NCI-H345 (cell line): ENCODE measurements at places on chromosomes 2 and 18.

DNA sequence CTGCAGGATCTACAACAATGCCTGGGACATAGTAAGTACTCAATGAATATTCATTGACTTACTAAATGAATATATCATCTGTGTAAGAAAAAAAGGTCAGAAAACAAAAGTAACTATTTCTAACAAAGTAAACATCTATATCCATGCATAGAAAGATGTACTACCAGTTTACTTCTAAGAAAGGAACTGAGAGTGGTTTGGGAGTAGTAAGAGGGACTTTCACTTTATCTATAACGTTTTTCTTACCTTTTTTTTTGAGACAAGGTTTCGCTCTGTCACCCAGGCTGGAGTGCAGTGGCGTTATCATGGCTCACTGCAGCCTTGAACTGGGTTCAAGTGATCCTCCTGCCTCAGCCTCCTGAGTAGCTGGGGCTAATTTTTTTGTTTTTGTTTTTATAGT lies 25.7 kb downstream of the DHX57 start:
- no peak for DNase-seq

GRCh38 chr2:58616961-58617360 lies 375.8 kb upstream of the FANCL start:
- no peak for DNase-seq

DNA sequence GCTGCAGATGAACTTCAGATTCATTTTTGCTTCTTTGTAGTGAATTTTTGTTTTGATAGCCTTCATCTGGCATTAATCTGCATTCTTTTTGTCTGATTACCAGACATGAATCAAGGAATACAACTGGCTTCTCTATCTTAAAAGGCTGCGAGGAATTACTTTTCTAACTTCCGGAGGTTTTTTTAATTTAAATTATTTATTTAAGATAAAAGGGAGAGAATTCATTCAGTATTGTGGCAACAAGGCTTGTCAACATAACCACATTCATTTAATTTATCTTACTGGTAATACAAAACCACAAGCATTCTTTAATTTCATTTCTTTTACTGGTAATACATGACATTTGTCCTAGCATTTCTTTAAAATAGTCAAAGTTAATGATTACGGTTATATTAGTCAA lies 36.0 kb downstream of the CSRNP3 start:
- DNase-seq = no peak

DNA sequence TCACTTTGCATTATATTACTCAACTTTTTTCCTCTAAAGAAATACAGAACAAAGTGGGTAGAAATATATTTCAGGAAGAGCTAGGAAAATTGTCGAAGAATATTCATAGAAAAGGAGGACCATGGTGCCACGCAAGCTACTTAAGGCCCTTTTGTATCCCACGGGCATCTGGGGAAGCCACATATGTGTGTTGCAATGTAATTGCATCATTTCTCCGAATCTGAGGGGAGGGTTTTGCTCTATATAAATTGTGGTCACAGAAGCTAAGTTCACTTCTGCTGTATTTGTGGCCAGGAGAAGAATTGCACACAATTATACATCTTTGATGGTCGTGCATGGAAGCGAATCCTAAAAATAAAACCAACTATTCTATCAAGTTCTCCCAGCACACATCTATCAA lies 360.3 kb downstream of the IRS1 start:
- DNase-seq = no peak

- DNase-seq = no peak
Observed at GRCh38 chr2:109080109-109080508, 48.9 kb upstream of the SH3RF3 start.

GRCh38 chr2:111165084-111165483 lies 44.4 kb downstream of the BCL2L11 start:
- no peak for DNase-seq

DNA sequence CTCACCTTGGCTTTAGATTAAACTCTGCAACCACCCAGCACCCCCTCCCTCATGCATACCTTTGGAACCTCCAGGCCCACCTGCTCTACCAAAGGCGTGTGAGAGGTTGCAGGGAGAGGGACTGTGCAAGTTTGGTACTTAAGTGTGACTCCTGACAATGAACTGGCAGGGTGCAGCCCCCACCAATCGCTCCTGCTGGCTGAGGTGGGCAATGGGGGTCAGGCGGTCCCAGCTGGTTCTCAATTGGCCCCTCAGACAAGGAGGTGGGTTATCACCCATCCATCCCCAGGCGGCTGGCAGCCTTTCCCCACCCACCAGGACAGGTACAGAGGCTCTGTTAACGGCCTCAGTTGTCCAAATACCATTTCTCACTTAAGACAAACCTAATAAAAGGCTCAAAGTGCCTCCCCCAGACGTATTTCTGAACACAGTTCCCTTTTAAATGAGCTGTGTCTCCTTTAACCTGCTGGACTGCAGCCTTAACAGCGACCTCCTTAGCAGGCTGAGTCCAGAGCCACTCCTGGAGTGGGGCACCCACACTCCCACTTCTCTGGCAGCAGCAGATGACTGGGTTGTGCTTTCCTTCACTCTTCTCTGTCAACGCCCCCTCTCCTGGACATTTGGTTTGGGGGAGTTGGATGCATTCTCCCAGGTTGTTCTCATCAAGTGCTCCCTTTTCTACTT lies 169.2 kb upstream of the SMAD2 start:
- DNase-seq = no peak

DNA sequence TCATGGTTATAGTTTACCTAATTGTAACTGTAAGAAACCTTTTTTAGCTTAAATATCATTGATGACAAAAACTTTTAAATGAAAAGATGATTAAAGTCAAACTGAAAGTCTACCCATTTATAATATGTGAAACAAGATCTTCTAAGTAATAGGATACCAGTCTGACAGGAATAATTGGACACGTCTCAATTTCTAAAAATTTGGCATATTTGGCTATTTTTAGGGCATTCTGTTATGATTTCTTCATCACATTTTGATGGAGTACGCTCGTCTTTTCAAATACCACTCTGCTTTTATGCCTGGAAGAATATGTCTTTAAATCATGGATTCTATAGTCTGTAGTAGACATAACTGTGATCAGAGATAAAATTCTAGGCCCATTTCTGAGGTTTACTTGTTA lies 1.3 kb downstream of the R3HDM1 start:
- no peak for DNase-seq

- DNase-seq = no peak
Observed at GRCh38 chr18:42860011-42860410, 255.5 kb downstream of the RIT2 start.

- no peak for DNase-seq
Observed at GRCh38 chr2:136055929-136056688, 61.8 kb downstream of the CXCR4 start.

DNA sequence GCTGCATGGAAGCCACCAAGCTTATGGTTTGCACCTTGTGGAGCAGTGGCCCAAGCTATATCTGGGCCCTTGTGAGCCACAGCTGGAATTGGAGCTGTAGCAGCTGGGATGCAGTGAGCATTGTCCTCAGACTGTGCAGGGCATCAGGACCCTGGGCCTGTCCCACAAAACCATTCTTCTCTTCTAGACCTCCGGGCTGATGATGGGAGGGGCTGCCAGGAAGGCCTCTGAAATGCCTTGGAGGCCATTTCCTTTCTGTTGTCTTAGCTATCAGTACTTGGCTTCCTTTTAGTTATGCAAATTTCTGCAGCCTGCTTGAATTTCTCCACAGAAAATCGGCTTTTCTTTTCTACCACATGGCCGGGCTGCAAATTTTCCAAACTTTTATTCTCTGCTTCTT lies 46.4 kb upstream of the CSRNP3 start:
- no peak for DNase-seq

DNA sequence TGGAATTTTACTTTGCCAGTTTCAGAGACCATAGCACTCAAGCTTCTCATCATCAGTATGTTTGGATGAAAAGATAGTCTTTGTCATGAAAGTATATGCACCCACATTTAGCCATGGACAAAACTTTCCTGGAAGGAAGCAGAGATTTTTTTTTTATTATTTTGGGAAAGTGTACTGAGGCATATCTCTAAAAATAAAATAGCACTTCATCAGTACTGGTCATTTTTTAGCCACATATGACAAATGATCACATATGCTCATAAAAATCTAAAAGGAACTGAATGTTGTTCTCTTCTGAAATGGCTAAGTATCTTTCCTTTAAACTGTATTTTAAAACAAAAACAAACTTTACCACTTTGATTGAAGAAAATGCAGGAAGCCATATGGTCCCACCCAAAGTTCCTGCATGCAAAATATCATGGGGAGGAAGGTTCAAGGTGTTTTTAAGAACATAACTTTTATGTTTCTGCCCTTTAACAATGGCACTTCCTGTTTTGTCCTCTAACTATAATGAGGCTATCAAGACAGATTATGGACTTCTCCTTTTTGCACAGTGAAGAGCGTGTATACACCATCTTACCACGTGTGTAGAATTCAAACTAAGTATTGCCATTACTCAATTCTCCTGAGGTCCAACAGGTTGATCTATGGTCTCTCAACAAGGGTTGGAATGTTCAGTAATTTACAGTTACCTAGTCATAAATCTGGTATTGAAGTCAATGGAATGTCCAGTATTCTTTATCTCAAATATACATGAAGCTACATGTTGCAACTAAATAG lies 77.1 kb upstream of the SLC39A10 start:
- DNase-seq = no peak

DNA sequence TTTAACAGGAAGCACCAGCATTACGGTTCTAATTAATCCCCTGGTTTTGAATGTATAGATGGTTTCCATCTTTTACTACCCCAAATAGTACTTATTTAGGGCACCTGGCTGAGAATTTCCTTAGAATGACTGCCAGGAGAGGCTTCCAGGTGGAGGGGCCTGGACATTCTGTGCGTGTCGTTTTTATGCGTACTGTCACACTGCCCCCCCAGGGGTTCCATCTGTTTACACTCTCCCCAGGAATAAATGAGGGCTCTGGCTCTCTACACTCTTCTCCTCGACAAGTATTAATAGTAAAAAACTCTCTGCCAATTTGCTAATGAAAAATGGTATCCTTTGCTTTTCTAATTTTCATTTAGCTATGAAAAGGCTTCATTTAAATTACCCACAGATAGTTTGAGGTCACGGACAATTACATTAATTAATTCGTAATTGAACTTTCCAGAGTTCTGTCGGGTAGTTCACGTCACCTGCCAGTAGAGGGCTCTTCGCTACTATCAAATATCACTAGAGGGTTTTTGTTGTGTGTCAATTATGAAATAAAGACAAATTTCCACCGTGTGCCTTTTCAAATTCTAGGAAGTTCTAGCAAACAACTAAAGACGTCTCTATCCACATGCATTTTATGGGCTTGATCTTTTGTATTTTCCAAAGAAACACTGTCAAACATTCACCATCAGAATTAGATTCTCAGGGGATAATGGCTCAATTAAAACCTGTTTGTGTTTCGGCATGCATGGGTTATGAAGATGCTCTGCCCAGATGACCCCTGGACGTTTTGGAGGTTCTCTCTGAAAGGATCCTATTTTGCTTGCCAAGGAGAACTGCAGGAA lies 88.8 kb upstream of the ASB18 start:
- peak; percentile 50 for DNase-seq

GRCh38 chr2:40130251-40130994 lies 321.5 kb downstream of the SLC8A1 start:
- DNase-seq = no peak

- DNase-seq = peak; percentile 64
Observed at GRCh38 chr2:170711774-170712652, 3.1 kb upstream of the SP5 start.

GRCh38 chr2:168039881-168040280 lies 207.5 kb downstream of the STK39 start:
- no peak for DNase-seq

DNA sequence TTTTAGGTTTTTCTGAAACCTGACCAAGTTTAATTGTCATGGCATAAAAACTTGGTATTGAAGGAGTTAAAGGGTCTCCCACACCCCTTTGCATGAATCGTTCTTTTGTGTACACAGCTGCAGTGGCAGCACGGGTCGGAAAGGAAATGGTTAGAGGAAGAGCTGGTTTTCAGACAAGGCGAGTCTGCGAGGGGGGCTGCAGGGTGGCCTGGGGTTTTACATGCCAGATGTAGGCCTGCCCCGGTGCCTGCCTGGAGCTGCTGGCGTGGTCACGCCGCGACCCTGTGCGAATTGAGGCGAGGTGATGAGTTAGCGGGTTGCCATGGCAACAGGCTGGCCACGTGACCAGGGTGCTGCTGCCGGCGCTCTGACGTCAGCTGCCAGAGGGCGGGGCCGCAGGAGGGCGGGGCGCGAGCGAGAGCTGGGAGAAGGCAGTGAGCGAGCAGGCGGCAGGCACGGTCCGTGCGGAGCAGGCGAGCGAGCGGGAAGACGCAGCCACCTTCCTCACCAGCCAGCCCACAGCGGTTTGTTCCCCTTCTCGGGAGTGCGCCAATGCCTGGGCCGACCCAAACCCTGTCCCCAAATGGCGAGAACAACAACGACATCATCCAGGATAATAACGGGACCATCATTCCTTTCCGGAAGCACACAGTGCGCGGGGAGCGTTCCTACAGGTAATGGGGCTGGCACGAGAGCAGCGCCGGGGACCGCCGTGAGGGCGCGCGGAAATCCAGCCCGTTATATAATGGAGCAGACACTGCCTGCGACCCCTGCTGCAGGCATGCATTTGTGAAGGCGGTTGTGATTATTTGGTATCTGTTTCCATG lies at the start of gene MAPRE2:
Gene MAPRE2 (plus strand): TSS at position 426 of the 827 bp plus-strand sequence. CDS start 127 bp downstream, at position 553.
- DNase-seq = peak; percentile 99

DNA sequence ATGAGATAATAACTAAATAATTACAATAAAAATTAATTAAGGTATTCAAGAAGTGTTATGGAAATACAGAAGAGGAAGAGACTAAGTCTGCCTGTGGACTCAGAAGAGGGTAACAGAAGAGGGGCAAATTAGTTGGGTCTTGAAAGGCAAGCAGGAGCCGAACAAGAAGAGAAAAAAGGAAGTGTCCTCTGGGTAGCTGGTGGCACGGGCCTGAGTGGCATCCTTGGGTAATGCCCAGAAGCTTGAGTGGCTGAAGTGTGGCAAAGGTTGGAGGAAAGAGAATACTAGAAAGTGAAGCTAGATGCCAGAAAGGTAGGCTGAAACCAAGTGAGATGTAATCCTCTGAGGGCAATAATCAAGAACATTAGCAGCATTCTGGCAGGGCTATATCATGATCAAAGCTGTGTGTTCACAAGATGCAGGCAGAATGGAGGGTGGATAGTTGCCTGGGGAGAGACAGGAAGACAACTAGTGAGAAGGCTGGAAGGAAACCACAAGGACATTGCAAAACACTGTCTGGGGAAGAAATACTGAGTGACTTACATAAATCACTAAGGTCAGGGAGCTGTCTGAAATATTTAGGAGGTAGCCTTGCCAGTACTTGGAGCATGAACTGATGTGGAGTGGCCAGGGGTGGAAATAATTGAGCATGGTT lies 16.2 kb downstream of the DOCK10 start:
- no peak for DNase-seq

DNA sequence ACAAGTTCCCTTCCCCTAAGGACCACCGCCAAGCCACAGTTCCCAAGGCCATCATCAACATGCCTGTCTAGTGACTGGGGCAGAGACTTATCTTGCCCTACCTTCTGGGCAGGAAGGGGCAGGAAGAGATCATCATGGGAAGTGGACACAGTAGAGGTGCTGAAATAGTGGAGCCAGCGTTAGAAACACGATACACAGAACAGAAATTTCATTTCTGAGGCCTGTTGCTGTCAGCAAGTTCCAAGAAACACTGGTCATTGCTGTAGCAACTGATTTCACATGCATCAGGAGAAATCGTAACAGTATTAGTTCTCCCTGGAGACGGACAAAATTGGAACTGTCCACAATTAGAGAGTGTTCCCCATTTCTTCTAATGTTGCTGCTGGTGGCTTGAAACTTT lies 83.0 kb downstream of the COLEC12 start:
- no peak for DNase-seq
